ENCODE measurements at places on chromosomes 4 and X.

DNA sequence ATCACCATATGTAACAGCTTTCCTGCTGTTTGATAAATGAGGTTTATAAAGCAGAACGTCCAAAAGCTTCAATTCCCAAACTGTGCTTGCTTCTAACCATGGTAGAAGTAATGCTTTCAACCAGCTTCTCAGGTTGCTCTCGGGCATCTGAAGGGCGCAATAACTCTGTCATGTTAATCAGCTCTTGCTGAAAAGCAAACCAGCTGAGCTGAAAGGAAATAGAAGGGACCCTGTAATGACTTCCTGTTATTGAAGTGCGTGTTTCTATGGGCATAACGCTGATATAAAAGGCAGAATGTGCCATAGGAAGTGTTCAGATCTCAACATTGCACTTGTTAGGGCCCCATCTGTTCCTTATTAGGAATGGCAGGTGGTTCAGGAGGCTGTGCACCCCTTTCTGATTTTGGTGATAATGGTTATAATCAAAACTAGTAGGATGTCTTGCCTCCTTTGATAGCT lies 21.2 kb downstream of the HERC3 start:
- DNase-seq = no peak

- no peak for DNase-seq
Measured at GRCh38 chr4:17323554-17324385, 188.1 kb downstream of the QDPR start.

DNA sequence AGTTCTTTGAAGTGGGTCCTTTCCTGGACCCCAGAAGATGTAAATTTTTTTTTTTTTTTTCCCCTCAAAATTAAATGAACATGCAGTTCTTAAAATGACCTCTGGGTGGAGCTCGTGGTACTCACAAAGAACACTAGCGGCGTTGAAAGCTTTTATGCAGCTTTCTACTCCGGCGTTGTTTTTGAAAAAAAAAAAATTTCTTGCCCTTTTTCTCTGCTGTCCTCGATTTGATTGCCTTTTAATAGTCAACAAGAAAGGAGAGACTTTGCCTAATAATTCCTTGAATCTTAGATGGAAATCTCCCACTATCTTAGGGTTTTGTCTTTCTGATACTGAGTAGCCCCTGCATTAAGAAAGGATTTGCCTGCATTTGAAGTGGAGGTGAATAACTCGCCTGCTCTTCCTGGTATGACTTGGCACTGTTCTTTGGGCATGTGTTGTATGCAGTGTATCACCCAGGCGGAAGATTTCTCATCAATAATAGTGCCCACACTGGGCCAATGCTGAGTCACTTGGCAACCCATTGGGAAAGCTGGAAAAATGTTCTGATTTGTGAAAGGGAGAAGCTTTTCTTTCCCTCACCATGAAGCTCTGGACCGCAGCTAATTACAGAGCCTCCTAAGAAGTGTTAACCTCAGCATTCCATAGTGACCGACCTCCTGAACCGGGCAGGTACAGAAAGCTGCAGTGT lies 104.0 kb downstream of the PHEX start:
- no peak for DNase-seq

- DNase-seq = no peak
Measured at GRCh38 chr4:21879187-21879586, 69.4 kb downstream of the KCNIP4 start.

DNA sequence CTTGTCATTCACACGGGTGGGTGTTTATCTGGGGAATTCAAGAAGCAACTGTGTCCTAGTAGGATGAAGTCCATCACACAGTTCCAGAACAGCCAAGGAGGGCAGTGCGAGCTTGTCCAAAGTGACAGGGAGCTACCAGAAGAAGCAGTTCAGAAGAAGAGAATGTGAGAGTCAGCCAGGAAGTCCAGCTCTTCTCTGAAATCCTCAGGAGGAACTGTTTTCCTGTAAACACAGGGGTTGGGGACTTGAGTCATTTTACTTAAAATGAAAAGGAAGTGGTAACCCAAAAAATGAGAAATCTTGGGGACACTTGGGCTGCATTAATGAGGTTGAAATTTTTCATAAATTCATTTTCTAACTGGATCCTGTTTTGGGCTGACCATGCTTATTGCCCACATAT lies 8.2 kb upstream of the TLR10 start:
- no peak for DNase-seq

GRCh38 chr4:10102474-10103332 lies 13.9 kb downstream of the WDR1 start:
- no peak for DNase-seq

- no peak for DNase-seq
Measured at GRCh38 chrX:22378296-22378695, 105.6 kb downstream of the CBLL2 start.

GRCh38 chr4:48114412-48114811 lies 19.6 kb downstream of the TXK start:
- no peak for DNase-seq

DNA sequence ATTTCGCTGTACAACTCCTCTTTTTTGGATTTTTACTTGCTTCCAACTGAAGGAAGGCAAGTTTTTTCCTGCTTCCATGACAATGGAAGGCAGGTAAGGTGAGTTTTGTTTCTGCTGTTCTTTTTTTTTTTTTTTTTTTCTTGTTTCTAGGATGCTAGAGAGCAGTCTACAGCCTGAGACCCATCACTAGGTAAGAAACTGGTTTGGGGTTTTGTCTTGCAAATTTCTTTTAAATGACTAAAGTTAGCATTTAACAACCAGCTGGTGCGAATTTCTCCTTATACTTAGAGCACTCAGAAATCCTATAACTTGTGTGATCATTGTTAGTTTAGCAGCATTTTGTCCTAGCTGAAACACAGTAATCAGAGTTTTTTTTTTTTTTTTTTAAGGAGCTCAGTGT lies 378.4 kb upstream of the CNKSR2 start:
- DNase-seq = no peak

GRCh38 chr4:149512501-149512900 lies 303.1 kb downstream of the IQCM start:
- no peak for DNase-seq

- DNase-seq = no peak
Measured at GRCh38 chr4:83282049-83282535, 2.5 kb downstream of the COQ2 start.

- no peak for DNase-seq
Measured at GRCh38 chr4:177434667-177435066, 7.6 kb downstream of the AGA start.

- no peak for DNase-seq
Measured at GRCh38 chrX:153763298-153763932, 634 bp upstream of the PLXNB3 start.

GRCh38 chr4:68878048-68878447 lies 62.3 kb downstream of the UGT2B10 start:
- DNase-seq = no peak

Measured in activated naive CD4-positive, alpha-beta T cell (primary cell).